ENCODE measurements at places on chromosomes 1 and 21.
A peak's percentile ranks its signal among the peaks of the same experiment; 100 is the strongest.

GRCh38 chr1:25468033-25468432, 37.3 kb downstream of the MACO1 start:
- no peak for DNase-seq

- no peak for DNase-seq
These were observed 82.4 kb upstream of the HOOK1 start for GRCh38 chr1:59732214-59732955.

DNA sequence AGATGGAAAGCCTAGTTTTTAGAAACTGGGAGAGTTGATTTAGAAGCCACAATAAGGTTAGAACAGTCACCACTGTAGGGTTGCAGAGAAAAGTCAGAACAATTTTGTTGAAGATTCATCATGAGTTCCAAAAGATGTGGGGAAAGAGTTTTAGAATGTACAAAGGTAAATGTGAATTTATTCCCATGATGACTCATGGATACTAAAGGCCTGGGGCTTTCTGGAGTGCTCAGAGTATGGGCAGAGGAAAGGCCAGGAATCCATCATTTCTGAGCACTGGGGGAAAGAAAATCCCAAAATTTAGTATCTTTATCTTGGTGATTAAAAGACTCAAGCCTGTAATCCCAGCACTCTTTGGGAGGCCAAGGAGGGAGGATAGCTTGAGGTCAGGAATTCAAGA, 17.8 kb downstream of the YBX1 start:
- no peak for DNase-seq

DNA sequence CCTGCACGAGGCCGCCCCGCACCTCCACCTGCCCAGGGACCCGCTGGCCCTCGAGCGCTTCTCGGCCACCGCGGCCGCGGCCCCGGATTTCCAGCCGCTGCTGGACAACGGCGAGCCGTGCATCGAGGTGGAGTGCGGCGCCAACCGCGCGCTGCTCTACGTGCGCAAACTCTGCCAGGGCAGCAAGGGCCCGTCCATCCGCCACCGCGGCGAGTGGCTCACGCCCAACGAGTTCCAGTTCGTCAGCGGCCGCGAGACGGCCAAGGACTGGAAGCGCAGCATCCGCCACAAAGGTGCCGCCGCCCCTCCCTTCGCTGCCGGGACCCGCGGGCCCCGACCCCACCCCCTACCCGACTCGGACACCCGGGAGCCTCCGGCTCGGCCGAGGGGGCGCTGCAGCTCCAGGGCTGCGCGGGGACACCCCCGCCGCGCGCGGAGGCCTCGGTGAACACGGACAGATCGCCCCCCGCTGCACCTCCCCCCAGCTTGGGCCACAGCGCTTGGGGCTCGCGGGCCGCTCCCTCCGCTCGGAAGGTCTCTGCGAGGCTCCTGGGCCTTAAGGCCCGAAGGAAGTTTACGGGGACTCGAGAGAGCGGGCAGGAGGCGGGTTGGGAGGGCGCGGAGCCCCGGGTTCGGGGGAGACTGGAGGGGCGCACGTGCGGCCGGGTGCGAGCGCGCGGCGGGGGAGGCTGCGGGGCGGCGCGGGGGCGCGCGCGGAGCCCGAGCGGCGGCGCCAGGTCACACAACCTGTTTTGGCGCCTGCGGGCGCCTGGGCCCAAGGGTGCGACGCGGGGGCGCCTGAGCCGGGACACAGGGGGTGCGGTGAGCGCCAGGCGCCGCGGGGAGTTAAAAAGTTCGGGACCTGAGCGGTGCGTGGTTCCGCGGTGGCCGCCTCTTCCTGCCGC, 1.2 kb downstream of the SAMD11 start:
- DNase-seq, result no peak

DNA sequence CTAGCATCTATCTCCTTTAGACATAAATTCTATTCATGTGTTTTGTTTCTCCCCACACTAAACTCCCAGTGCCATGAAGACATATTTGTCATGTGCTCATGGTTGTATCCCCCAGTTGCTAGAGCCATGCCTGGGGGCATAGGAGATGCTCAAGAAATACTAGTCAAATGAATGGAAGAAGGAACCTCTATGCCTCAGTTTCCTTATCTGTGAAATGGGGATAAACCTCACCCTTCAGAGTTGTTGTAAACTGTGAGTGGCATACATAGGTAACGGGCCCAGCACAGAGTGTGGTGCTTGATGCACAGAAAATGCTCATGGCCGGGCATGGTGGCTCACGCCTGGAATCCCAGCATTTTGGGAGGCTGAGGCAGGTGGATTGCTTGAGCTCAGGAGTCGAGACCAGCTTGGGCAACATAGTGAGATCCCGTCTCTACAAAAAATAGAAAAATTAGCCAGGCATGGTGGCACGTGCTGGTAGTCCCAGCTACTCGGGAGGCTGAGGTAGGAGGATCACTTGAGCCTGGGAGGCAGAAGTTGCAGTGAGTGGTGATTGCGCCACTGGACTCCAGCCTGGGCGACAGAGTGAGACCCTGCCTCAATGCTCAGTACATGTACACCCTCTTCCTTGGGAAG, 8.7 kb downstream of the LDLRAD2 start:
- no peak for DNase-seq

DNA sequence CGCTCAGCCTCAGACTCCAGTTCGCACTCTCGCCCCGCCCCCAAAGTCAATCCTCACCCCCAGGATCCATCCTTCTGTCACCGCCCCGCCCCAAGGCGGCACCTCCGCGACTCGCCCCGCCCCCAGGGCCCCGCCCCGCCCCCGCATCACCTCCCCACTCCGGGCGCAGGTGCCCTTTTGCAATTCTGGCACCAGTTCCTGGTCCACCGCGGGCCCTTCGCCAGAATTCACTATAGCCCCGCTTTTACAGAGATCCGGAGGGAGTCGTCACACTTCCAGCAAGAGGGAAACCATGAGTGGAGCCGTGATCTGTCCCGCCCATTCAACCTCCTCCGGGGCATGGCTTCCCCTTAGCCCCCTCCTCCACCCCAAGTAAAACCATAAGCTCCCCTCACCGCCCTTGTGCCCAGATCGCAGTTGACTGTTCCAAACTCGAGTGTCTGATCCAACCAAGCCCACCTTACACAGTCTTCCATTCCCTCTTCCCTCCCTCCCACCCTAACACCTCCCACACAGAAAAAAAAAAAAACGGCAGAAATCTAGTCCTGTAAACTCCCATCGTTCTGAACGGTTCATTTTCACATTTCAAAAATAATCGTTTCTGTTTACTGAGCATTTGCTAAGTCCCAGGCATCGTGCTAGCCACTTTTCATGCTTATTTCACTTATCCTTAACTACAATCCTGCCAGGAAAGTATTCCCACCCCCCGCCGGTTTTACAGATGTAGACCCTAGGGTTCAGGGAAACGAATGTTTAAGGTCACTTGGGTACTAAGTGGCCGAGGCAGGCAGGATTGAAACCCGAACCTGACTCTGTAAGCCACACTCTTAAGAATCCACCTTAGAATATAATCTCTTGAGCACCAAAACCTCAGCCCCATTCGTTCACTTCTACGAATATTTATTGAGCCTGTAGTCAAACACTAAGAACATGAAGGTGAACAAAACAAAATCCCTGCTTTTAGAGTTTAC, 1.3 kb upstream of the DNAJC16 start:
- DNase-seq, result no peak

- no peak for DNase-seq
These were observed 24.9 kb downstream of the UBE2U start for GRCh38 chr1:64228167-64228957.

DNA sequence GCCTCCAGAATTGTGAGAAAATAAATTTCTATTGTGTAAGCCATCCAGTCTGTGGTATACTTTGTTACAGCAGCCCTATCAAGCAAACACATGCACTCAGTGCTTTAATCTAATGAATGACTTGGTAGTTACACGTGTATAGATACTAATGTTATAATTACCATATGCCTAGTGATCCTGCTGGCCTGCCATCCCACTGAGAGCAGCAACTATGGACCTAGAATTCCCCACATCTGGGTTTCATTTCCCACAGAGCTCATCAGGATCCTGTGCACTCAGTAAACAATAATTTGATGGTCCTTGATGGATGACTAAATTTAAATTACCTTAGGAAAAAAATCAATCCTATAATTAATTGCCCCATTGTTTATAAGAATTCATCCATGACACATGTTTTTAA, 86.5 kb upstream of the RGS1 start:
- DNase-seq, result no peak

DNA sequence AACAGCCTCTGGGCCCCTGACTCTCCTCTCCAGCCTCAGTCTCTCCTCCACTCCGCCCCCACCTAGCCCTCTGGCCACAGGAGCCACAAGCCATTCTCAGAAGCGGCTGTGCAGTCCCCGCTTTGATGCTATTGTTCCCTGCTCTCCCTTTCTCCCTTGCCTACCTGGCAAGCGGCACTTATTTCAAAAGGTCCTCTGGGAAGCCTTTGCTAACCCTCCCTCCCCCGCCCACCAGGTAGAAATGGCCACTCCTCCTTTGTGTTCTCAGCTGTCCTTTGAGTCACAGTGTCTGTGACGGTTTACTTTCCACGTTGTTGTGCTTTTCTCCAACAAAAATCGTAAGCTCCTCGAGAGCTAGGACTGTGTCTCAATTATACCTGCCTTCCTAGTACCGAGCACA, 338.4 kb upstream of the PROX1 start:
- DNase-seq, result no peak

GRCh38 chr1:17538010-17538409, 1.5 kb upstream of the ARHGEF10L start:
- DNase-seq, result no peak

GRCh38 chr1:119688810-119689209, 22.9 kb upstream of the PHGDH start:
- DNase-seq, result no peak

- DNase-seq, result no peak
These were observed 225.4 kb downstream of the TRABD2B start for GRCh38 chr1:47771751-47772150.

DNA sequence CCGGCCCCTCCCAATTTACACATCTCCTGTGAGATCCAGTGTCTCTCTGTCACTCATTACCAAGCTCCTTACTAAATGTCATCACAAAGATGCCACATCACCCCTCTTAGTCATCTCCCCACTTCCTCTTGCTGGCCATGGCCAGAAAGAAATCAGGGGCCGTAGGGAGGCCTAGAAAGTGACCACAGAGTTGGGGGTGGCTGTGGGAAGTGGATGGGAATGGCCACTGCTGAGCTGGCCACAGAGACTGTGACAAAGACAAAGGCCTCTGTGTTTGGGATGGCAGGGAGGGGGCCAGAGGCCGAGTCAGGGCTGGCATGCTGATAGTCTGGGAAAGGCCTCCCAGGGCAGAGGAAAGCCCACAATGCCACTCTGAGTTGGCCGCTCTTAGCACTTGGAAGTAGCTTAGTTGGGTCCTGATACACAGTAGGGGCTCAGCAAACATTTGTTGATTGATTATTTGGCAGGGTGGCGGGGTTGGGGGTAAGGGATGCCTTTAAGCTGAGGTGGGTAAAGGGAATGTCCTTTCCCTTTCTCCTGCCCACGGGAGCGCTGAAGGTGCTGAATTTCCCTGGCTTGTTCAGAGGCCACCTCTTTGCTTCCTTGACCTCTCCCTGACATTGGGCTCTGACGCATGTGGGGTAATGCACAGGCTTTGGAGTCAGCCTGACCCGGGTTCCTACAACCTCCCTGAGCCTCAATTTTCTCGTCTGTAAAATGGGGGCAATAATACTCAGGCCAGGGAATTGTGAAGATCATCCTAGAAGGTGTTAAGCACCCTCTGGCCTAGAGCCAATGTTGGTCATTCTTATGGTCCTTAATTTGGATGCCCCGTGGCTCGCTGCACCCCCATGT, 13.2 kb downstream of the NAV1 start:
- DNase-seq, result no peak

DNA sequence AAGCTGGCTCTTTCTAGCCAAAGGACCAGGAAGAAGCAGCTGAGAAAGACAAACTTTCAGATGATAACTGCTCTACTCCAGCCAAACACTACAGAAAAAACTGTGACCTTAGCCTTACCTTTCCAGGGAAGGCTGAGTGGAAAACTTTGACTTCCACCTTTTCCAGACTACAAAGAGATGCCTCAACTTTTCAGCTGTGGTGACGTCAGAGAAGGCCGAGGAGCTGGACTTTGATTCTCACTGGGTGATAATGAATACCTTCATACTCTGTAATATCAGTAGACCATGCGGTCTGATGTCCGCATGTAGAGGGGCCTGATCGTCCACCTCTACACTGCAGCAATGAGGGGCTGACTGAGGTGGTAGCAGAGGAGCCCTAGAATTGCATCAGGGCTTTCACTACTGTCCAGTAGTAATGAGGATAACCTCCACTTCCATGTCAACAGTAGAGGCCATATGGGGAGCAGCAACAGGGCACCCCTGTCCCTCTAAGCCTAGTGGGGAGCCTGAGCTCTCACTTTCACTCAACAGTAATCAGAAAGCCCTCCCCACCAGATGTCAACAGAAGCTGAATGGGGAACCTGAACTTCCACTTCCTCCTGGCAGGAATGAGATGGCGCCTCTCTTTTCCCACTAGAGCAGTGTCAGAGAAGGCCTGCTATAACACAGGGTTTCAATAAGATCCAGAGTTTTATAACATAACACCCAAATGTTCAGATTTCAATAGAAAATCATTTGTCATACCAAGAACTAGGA, 28.4 kb upstream of the PADI1 start:
- DNase-seq, result no peak

DNA sequence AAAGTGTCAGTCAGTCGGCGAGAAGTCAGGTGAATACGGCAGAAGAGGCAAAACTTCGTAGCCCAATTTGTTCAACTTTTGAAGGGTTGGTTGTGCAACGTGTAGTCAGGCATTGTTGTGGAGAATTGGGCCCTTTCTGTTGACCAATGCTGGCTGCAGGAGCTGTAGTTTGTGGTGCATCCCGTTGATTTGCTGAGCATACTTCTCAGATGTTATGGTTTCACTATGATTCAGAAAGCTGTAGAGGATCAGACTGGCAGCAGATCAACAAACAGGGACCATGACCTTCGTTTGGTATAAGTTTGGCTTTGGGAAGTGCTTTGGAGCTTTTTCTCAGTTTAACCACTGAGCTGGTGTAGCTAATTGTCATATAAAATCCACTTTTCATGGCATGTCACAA, 190.2 kb upstream of the ADAMTS5 start:
- DNase-seq, result no peak

DNA sequence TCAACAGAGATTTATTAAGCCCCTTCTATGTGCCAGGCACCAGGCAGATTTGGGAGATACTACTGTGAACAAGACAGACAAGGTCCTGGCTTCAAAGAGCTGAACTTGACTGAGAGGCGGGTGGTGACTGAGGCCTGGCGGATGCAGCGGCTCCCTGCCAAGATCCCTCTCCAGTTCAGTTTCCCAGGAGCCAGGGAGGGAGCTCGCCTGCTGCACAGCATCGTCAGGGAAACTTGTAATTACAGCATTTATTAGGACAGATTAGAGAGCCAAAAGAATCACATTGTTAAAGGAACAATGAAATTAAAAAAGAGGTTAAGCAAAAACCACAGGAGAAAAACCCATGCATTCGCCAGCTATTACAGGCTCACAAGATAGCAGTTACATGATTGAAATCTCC, 55.3 kb downstream of the ETS2 start:
- peak; percentile 71 for DNase-seq

- DNase-seq, result no peak
These were observed 293.3 kb downstream of the DISC1 start for GRCh38 chr1:231919886-231920285.

Measured in NCI-H1105 treated with DMSO at 0.1 percent for 48 hours (cell line).